Heart left ventricle (tissue), 16 donors: ENCODE measurements at places on chromosomes 12 and 14. TPM values are rescaled to one million over a fixed set of nuclear protein-coding genes. Genes with fewer than 3 reads are reported as not detected.

PRH2 gene
- not detected for total RNA-seq

ASIC1 gene
- total RNA-seq = 0.46 TPM

SERPINA1 gene
- 53.4 TPM for total RNA-seq

OR4E2 gene
- not detected for total RNA-seq

KCNJ8 gene
- 54.2 TPM for total RNA-seq

DBX2 gene
- total RNA-seq = 0.45 TPM

C12orf54 gene
- not detected for total RNA-seq

CLEC7A gene
- total RNA-seq = 2.0 TPM

PMCH gene
- not detected for total RNA-seq

DNA sequence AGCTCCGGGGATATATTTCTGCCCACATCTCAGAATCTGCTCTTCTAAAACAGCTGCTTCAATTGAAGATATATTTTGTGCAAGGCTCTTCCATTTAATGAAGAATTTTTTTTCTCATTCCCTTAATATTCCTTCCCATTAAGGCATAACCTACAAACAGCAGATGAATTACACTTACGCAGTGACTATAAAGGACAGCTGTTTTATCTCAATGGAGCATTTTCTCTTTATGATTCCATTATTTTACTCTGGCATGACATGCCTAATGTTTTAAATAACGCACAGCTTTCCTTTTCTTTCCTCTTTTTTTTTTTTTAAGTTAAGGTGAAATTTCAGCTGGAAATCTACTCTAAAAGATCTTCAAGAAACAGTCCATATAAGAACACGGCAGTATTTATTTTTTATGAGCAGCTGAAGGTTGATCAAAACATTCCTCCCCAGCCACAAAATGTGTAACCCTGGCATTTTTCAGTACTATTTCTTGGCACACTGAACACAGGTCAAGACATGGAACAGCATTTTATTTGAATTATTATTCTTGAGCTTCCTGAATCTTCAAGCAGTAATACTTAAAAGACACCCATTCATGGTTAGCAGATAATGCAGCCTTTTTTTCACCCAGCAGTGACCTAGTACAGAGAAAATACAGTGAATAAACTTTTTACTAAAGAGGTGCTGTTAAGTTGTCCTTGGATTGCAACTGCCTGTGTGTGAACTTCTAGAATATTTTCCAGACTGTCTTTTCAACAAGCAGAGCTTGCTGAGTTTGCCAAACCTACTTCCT, 118.1 kb upstream of the FOXN3 start:
- no peak for DNase-seq

GRCh38 chr14:95469134-95469481, 47.3 kb downstream of the SYNE3 start:
- DNase-seq = no peak

- no peak for DNase-seq
Observed at GRCh38 chr14:59863806-59864525, 6.6 kb downstream of the RTN1 start.

- DNase-seq = no peak
Observed at GRCh38 chr12:65518771-65519170, 240.3 kb downstream of the MSRB3 start.

- no peak for DNase-seq
Observed at GRCh38 chr12:75509621-75510020, 1.8 kb downstream of the KRR1 start.

DNA sequence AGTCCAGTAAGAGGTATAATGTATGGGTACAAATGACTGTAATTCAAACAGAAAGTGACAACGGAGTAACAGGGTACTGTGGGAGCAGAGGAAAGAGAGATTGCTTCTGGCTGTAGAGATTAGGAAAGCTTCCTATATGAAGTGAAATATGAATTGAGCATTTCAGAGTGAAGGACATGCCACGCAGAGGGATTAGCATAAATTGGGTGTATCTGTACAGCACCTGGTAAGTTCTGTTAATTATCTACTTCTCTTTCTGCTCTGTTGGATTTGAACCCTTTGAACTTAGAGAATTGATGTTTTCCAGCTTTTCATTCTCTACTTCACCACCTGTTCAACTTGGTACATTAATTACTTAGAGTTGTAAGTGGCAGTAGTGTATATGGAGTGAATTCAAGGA, 8.8 kb downstream of the STK38L start:
- no peak for DNase-seq

DNA sequence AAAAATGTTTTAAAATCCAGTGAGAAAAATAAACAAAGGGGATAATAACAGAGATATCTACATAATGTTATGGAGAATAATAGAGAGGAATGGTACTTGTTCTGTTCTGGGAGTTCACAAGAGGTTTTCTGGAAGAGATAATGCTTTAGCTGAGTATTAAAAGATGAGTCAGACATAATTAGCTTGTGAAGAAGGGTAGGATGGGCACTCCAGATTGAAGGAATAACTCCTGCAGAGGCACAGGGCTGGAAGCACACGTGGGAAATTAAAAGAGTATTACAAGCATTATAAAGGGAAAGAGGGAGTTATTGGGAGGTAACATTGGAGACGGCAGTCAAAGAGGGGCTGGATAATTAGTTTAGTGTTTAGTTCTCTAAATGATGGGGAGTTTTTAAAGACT, 124.9 kb upstream of the BTG1 start:
- DNase-seq = no peak

GRCh38 chr14:53391631-53392285, 238.6 kb upstream of the DDHD1 start:
- DNase-seq = no peak

GRCh38 chr12:96271469-96272199, 77.5 kb downstream of the ELK3 start:
- no peak for DNase-seq

GRCh38 chr12:88558340-88558867, 21.9 kb downstream of the KITLG start:
- DNase-seq = no peak

DNA sequence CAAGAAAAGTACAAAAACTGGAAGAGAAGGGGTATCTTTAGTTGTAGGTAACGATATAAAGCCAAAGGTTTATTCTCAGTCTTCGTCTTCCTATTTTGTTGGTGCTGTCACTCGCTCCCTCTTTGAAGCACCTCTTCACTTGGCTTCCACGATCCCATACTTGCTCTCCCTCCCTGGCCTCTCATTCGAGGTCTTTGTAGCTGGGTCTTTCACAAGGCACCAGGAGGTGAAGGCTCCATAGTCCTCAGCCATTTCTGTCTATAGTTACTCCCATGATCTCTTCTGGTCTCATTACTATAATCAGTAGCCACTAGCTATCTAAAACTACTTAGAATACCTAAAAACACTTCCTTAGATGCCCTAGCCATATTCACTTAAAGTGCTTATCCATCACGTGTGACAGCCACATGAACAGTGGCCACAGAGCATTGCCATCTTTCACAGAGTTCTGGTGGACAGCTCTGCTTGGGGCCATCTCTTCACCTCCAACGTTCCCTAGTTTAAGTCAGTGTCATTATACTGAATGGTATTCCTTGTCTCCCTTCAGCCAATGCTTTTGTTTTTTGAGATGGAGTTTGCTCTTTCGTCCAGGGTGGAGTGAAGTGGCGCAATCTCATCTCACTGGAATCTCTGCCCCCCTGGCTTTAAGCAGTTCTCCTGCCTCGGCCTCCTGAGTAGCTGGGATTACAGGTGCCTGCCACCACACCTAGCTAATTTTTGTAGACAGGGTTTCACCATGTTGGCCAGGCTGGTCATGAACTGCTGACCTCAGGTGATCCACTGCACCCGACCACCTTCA, 57.1 kb downstream of the ATP2A2 start:
- DNase-seq = no peak

- DNase-seq = peak; percentile 16
Observed at GRCh38 chr12:121872546-121873215, 14.0 kb upstream of the HPD start.

GRCh38 chr12:124044809-124045321, 71.8 kb downstream of the ZNF664 start:
- DNase-seq = no peak

GRCh38 chr12:22230280-22230794, 104.2 kb downstream of the ST8SIA1 start:
- DNase-seq = no peak

DNA sequence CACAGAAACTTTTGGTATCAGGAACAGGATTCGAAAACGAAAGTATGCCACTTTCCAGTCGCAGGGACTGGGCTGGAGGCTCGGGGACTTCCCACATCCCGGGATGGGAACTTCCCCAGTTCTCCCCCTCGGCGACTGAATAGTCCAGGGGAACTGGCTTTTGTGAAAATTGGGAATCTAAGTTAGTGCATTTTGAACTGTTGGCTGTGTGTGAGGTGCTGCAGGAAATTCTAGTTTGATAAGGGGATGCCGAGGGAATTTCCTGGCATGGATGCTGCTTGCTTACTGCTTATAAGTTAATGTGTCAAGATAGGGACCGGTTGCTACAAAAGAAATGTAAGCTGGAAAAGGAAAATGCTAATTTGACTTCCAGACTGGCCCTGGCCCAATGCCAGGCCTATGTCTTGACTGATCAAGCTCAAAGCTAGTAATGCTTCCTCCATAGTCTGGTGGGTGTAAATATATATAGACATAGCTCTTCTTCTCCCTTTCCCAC, 73.4 kb upstream of the EIF5 start:
- peak; percentile 67 for DNase-seq

DNA sequence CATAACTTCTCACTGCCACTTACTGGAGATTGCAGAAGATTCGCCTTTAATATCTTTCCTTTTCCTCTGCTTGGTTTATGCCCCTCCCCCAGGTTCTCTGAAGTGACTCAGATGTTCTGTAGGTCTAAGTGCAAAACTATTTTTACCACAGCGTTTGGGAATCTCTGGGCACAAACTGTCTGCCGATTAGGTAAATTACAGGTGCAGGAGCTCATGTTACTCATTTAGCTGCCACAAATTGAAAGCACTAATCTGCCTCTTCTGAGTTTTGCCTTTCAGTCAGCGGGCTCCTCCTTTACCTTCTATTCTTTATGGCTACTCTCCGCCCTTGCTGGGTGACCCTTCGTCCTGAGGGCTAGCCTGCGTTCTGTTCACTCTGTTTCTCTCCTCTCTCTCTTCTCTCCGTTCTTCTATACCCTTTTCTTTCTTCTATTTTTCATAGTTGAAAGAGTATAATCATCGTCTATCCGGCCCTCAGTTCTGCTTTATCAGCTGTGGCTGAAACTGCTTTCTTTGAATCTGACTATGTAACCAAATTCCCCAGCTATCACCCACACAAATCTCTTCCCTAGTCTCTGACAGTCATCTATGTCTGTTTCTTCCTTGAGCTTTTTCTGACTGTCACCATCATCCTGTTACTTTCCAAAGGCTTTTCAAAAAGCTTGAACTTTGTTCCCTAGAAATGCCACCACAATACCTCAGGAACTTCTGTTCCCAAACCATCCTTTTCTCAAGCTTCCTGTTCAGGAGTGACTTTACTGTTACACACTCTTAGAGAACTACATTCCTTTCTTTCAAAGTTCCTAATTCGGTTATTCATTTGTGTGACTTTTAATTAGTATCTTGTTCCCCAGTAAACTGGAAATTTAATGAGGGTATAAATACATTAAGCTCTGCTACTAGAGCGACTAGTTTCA, 4.3 kb upstream of the MYF6 start:
- DNase-seq = no peak

GRCh38 chr14:24483604-24484252, 24.3 kb downstream of the CMA1 start:
- no peak for DNase-seq

DNA sequence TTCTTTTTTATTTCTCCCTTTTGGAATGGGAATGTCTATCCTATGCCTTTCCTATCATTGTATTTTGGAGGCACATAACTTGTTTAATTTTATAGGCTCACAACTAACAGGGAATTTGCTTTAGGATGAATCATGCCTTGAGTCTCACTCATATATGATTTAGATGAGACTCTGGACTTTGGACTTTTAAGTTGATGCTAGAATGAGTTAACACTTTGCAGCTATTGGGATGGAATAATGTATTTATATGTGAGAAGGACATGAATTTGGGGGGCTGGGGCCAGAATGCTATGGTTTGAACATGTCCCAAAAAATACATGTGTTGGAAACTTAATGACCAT, 365.3 kb downstream of the ZFP36L1 start:
- DNase-seq = no peak

DNA sequence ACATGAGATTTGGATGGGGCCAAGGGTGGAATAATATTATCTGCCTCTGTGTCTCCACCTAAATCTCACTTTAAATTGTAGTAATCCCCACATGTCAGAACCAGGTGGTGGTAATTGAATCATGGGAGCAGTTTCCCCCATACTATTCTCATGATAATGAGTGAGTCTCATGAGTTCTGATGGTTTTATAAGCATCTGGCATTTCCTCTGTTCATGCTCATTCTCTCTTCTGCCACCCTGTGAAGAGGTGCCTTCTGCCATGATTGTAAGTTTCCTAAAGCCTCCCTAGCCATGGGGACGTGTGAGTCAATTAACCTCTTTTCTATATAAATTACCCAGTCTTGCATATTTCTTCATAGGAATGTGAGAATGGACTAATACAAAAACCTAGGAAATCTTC, 29.9 kb downstream of the TSPAN19 start:
- DNase-seq = no peak

GRCh38 chr12:32134101-32134888, 27.6 kb downstream of the BICD1 start:
- no peak for DNase-seq

GRCh38 chr12:88805286-88805685, 225.0 kb upstream of the KITLG start:
- DNase-seq = no peak

DNA sequence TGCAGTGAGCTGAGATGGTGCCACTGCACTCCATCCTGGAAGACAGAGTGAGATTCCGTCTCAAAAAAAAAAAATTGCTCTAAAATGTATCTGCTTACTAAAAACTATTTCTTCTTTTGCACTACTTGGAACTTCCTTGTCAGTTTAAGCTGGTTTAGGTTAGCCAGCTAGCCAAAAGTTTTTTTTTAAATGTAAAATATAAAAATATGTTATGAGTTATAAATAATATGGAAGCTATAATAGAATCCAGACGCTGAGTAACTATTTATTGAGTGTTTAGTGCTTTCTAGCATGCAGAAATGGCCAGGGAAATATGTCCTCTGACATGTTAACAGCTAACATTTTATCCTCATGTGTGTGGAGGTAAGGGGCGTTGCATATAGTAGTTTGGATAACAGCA, 85.6 kb downstream of the PLEKHA5 start:
- no peak for DNase-seq

- DNase-seq = no peak
Observed at GRCh38 chr14:87233266-87233665, 759.7 kb downstream of the GALC start.
